CD8-positive, alpha-beta memory T cell (primary cell): ENCODE measurements at places on chromosomes 3 and 15.

- H3K27me3 ChIP-seq: no peaks in the 10 kb centered on the region
- no peaks in the 10 kb centered on the region for H3K36me3 ChIP-seq
- no peak for DNase-seq
- H3K4me1 ChIP-seq: no peaks in the 10 kb centered on the region
Observed at GRCh38 chr3:96959901-96960641, 145.7 kb downstream of the EPHA6 start.

- H3K27me3 ChIP-seq: no peaks in the 10 kb centered on the region
- H3K36me3 ChIP-seq: no peaks in the 10 kb centered on the region
Observed at GRCh38 chr3:158532099-158532734, 38.8 kb upstream of the MLF1 start.

GRCh38 chr15:35690698-35691116 lies 144.7 kb upstream of the DPH6 start:
- DNase-seq: no peak
- H3K27ac ChIP-seq: no peak overlapping the region
- H3K4me3 ChIP-seq: no peak overlapping the region
- no peaks in the 10 kb centered on the region for H3K4me1 ChIP-seq
- H3K27me3 ChIP-seq: no peaks in the 10 kb centered on the region

- H3K36me3 ChIP-seq: no peaks in the 10 kb centered on the region
- no peaks in the 10 kb centered on the region for H3K27me3 ChIP-seq
- DNase-seq: peak; percentile 54
- peaks cover 14% of the 10 kb centered on the region for H3K4me1 ChIP-seq
- no peak overlapping the region for H3K4me3 ChIP-seq
Observed at GRCh38 chr15:93987068-93987467, 244.3 kb upstream of the MCTP2 start.

GRCh38 chr15:33278816-33279612 lies 31.8 kb upstream of the RYR3 start:
- no peaks in the 10 kb centered on the region for H3K4me1 ChIP-seq
- H3K27me3 ChIP-seq: no peaks in the 10 kb centered on the region
- H3K4me3 ChIP-seq: no peak overlapping the region
- DNase-seq: no peak
- H3K27ac ChIP-seq: no peak overlapping the region

DNA sequence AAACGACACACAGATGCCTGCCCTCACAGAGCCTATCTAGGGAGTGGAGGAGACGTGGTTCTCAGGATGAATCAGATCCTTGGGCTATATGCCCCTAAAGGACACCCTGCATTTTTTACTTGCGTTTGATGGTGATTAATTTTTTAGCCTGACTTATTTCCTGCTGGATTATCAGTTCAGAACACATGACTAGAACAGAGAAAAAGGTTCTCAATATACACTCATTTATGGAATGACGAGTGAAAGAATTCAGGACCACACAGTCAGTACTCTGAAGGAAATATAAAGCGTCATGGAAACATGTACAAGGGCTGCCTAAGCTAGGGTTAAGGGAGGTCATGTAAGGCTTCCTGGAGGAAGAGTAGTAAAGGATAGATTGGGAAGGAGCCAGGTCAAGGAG lies 121.8 kb downstream of the SSR3 start:
- no peaks in the 10 kb centered on the region for H3K27me3 ChIP-seq
- H3K4me3 ChIP-seq: no peak overlapping the region
- no peak overlapping the region for H3K27ac ChIP-seq
- DNase-seq: no peak

- H3K27me3 ChIP-seq: no peaks in the 10 kb centered on the region
- H3K4me1 ChIP-seq: no peaks in the 10 kb centered on the region
- H3K4me3 ChIP-seq: no peak overlapping the region
- no peak overlapping the region for H3K27ac ChIP-seq
- no peak for DNase-seq
Observed at GRCh38 chr15:86916671-86917360, 837.1 kb downstream of the AGBL1 start.

DNA sequence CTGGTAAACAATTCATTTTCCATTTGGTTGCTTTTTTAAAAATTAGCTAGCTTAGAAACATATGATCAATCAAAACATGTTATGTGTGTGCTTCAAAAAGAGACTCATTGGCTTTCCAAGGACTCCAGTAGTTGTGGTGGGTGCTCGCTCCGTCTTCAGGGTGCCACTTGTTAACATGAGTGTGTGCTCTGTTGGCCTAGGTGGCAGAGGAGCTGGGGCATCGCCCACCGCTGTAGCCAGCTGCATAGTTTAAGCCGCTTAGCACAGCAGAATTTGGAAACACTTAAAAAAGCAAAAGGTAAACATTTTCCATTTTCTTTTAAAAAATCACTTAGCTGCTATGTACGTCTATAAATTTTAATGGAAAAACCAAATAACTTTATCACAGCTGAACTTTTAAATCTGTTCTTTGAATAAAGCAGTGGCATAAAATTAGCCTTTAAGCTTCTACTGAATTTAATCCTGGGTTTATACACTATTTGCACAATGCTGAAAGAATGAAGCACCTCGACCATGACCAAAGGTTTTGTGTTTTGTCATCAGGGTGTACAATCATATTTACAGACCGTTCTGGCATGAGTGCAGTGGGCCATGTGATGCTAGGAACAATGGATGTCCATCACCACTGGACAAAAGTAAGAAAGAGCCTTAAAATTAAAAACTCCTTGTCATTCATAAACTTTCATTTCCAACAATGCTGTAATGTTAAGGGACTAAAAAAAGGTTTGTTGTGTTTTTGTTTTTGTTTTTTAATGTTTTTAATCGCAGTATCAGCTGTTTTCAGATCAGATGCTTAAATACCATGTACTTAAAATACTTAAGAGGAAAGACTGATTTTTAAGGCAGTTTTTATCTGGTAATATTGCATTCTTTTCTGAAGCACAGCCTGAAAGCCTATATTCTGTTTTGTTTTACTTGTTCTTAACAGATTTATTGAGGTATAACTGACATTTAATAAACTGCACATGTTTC lies 57.9 kb downstream of the TCAIM start:
- no peak overlapping the region for H3K4me3 ChIP-seq
- H3K27me3 ChIP-seq: no peaks in the 10 kb centered on the region
- no peaks in the 10 kb centered on the region for H3K4me1 ChIP-seq

GRCh38 chr3:136949708-136950107 lies 8.1 kb upstream of the IL20RB start:
- DNase-seq: no peak
- H3K27me3 ChIP-seq: no peaks in the 10 kb centered on the region
- peaks cover 13% of the 10 kb centered on the region for H3K36me3 ChIP-seq
- H3K4me1 ChIP-seq: peaks cover 3% of the 10 kb centered on the region

DNA sequence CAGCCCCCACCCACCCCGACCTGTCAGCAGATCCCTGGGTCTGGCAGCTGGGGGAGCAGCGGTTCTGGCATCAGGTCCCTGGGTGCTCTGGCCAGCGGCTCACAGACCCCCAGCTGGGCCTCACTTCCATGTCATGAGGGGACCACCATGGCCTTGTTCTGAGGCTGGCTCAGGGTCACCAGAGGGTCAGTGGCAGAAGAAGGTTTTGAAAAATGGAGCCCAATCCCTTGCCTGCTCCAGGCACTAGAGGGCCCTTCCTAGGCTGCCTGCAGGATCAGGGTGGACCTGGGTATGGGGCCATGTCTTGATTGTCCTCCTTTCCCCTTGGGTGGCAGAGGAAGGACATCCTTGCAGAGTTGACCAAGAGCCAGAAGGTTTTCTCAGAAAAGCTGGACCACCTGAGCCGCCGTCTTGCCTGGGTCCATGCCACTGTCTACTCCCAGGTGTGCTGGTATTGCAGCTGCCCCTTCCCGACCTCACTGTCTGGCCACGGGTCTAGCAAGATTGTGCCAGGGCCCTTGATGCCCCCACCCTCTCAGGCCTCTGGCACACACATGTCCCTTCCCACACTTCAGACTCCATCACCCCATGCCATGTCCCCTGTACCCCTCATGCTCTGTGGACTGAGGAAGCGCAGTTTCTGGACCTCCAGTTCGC lies 12.9 kb downstream of the AMIGO3 start:
- no peak overlapping the region for H3K27ac ChIP-seq
- H3K4me1 ChIP-seq: no peaks in the 10 kb centered on the region
- no peak for DNase-seq
- H3K36me3 ChIP-seq: no peaks in the 10 kb centered on the region
- H3K27me3 ChIP-seq: no peaks in the 10 kb centered on the region
- no peak overlapping the region for H3K4me3 ChIP-seq

- no peak overlapping the region for H3K27ac ChIP-seq
- DNase-seq: no peak
- no peaks in the 10 kb centered on the region for H3K27me3 ChIP-seq
- no peak overlapping the region for H3K4me3 ChIP-seq
- no peaks in the 10 kb centered on the region for H3K4me1 ChIP-seq
Observed at GRCh38 chr3:142866841-142867631, 21.8 kb downstream of the PCOLCE2 start.

- H3K4me1 ChIP-seq: no peaks in the 10 kb centered on the region
- H3K27ac ChIP-seq: no peak overlapping the region
- H3K36me3 ChIP-seq: no peaks in the 10 kb centered on the region
- H3K27me3 ChIP-seq: no peaks in the 10 kb centered on the region
Observed at GRCh38 chr3:144375088-144375487, 403.5 kb downstream of the DIPK2A start.
